LHCN-M2 (cell line): ENCODE measurements at places on chromosomes 2 and 18. TPM values are rescaled to one million over a fixed set of nuclear protein-coding genes. Genes with fewer than 3 reads are reported as not detected.

- no peak for DNase-seq
These were observed 8.0 kb upstream of the MBP start for GRCh38 chr18:77140439-77141109.

Gene CLEC4F
- total RNA-seq = not detected in 2 replicates

Gene HS1BP3
- total RNA-seq = 24.6 and 34.2 TPM in 2 replicates

GRCh38 chr2:47217277-47217676, 62.2 kb upstream of the STPG4 start:
- no peak for DNase-seq

DNA sequence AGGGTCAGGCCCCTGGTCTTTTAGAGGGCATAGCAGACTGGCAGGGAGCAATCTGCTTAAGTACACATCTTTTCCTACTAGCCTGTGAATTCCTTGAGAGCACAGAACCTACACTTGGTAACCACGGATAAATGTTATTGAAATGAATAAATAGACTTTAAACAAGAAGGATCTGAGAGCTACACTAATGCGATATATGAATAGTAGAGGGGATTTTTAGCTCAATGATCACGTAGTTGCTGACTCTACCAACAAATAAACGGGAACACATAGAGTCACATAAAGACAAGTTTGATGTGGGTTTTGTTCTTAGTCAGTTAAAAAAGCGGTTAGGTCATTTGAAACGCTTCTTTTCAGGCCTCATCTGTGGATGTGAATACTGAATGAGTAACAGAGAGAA, 290.3 kb upstream of the CCDC68 start:
- no peak for DNase-seq

Gene GPATCH11
- total RNA-seq = 10.7 and 11.9 TPM in 2 replicates
